ENCODE measurements at places on chromosomes 12 and 14.
A peak's percentile ranks its signal among the peaks of the same experiment; 100 is the strongest.

- DNase-seq: peak; percentile 79
Measured at GRCh38 chr12:128047266-128048060, 219.5 kb upstream of the TMEM132C start.

GRCh38 chr12:22101749-22102243, 55.8 kb downstream of the CMAS start:
- DNase-seq: no peak

GRCh38 chr14:51018521-51018920, 74.2 kb upstream of the PYGL start:
- DNase-seq: peak; percentile 53

DNA sequence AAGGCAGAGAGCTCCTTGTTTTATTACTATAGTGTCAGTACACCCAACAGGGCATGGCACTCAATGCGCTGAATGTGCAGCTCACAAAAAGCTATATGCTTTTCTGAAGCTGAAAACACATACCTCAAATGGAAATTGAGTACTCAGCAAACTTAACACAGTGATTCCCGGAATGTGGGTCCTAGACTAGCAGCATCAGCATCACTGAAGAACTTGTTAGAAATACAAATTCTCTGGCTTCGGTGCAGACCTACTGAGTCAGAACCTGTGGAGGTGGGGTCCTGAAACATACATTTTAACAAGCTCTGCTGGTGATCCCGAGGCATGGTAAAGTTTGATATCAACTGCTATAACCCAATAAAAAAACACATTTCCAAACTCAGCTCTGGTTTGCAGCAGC, 14.9 kb downstream of the RERG start:
- DNase-seq: no peak
